ENCODE measurements at places on chromosomes 2 and 18.

- DNase-seq: no peak
These were observed 5.1 kb upstream of the PIEZO2 start for GRCh38 chr18:11154368-11154989.

- no peak for DNase-seq
These were observed 130.1 kb downstream of the SMAD7 start for GRCh38 chr18:48820483-48821250.

DNA sequence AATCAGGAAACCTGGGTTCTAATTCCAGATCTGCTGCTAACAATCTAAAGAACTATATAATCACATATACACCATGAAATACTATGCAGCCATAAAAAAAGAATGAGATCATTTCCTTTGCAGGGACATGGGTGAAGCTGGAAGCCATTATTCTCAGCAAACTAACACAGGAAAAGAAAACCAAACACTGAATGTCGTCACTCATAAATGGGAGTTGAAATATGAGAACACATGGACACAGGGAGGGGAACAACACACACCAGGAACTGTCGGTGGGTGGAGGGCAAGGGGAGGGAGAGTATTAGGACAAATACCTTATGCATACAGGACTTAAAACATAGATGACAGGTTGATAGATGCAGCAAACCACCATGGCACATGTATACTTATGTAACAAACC lies 33.2 kb downstream of the CDH2 start:
- no peak for DNase-seq

DNA sequence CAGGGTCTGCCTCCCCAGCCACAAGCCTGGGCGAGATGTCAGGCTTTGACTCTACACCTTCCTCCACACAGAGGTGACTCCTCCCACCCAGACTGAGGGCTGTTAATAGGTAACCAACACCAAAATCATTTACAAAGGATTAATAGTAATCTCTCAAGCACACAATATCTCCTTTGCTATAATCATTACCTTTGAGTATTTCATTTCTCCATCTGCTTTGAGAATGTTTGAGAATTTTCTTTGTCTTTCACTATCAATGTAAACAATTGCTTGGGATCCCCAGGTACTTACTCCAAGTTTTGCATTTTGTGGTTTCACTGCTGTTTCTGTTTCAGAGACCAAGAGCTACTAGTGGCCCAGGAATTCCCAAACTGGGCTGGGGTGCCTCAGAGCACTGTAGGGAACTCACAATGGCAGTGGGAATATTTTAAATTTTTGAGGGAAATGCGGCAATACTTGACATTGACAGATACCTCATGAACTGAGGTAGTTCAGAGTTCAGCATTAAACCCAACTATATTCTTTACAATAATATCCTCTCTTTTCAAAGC lies 166.4 kb upstream of the MGAT5 start:
- DNase-seq: no peak

DNA sequence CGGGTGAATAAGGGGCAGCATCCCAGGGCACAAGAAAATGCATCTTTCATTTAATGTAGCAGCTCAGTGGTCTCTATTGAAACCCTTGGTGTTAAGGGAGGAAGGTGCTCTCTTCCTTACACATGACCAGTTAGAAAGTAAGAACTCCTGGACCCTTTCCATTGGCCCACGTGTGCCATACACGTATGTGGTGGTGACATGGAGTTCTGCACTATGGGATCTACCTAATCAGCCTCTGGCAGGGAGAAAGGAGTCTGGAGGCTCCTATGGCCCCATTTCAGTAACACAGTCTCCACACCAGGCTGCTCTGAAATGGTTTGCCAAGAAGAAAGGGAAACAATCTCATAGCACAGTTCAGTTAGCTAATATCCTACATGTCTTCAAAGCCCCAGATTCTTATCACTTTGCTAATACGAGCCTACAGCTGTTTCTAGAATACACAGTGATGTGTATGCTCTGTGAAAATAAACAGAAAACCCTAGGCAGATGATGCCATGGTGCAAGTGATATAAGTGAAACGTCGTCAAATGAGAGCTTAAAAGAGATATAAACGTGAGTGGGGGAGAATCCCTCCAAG lies 7.0 kb downstream of the EFEMP1 start:
- DNase-seq: no peak

DNA sequence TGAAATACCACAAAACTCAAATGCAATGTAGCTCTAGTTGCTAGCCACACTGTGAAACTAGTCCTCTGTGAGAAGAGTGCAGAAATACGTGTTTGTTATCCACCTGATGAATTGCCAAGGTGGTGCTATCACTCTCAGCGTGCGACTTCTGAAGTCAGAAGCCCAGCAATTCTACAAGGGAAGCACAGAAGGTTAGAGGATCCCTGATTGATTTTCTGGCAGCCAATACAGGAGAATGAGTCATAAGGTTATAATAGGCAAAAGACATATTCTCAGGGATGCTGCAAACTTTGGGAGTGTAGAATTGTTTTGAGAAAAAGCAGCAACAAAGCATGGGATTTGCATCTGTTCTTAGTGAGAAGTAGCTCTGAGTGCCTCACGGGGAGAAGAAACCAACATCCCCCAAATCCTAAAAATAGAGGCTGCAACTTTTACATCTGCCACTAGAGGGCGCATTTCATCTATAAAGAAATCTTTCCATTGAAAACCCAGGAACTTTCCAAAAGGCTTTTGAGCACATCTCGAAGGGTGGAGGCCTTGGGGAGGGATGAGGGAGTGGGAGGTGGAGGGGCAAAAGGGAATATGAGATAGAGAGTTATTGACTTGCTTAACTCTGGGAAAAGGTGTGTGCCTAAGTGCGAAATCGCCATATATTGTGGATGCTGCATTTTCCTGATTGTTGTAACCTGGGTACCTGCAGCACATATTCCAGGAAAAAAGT lies 78.0 kb downstream of the TMEM182 start:
- peak; percentile 23 for DNase-seq

- no peak for DNase-seq
These were observed 153.8 kb upstream of the ACAA2 start for GRCh38 chr18:49967171-49967570.

DNA sequence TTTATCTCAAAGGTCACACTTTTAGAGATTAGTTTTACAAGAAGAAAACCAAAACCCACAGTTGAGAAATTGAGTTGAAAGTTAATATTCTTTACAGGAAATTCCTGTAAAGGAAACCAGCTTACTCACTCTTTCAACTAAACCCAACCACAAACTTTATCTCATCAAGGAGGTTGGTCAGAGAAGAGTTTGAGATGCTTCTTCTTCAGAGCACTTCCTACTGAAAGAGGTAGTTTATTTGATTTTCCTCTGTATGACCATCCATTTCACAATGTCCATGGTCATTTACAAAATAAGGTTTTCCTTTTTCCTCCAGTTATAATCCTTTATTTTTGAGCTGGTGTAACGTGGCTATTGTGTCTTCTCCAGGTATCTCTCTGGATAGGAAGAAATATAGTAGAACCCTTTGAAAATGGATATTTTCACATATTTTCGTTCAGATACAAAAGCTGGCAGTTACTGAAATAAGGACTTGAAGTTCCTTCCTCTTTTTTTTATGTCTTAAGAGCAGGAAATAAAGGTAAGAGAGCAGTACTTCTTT lies 4.5 kb upstream of the IL18RAP start:
- no peak for DNase-seq

DNA sequence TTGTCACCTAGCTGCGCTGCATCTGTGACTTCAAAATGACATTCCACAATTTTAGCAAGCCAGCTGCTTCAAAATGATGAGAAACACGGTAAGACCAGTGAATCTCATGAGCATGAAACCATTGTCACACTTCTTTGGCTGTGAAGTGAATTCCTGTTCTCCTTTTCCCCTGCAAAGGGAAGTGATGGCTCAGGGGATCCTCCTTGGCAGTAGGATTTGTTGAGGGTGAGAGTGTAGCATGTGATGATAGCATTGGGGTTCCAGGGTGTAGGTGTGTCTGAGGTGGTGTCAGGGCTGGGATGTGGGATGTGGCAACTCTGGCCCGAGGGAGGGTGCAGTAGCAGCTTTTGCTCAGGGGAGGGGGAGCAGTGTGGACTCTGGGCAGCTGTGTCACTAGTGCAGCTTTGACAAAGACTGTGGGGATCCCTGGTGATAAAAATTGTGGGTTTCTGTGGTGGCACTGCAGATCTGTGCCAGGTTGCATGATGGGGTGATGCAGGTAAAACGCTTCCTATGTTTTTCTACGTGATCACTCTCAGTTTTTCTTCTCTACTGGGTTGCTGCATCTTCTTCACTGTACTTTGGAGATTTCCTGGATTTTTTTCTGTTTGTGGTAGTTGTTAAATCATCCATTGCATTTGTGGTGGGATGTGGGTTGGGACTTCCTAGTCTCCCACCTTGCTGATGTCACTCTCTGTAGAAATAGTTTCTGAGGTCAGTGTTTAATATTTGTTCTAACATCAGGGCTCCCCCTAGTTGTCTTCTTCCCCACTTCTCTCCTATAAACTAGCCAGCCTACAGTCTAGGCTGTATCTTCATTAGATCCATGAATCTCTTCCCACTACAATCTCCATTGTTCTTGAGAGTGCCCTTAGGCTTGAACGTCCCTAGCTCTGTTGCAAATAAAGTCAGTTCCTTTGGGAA lies 107.0 kb downstream of the ACTR3 start:
- no peak for DNase-seq

GRCh38 chr2:217943446-217944321 lies 59.1 kb downstream of the TNS1 start:
- peak; percentile 90 for DNase-seq

DNA sequence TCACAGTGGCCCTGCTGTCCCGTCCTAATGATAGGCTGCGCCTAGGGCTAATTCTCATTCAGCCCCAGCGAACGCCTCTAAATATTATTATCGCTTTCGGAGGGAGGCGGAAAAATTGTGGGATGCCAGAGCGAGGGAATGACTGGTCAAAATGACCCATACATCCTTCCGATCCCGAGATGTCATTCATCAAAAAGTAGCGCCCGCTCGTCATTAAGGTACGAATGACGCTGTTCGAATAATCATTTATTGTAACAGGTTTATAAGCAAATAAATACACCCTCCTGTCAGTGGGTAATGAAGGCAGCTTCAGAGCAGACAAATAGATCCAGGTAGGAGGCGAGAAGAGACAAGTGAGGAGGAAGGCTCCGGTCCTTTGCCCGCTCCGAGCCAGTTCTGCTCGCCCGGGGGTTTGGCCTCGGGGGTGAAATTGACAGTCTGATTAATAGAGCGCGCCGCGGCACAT lies at the start of gene EVX2:
TSS of gene EVX2 (minus strand) at position 167 of the 466 bp plus-strand sequence. CDS start 186 bp downstream, outside the sequence.
- DNase-seq: no peak

DNA sequence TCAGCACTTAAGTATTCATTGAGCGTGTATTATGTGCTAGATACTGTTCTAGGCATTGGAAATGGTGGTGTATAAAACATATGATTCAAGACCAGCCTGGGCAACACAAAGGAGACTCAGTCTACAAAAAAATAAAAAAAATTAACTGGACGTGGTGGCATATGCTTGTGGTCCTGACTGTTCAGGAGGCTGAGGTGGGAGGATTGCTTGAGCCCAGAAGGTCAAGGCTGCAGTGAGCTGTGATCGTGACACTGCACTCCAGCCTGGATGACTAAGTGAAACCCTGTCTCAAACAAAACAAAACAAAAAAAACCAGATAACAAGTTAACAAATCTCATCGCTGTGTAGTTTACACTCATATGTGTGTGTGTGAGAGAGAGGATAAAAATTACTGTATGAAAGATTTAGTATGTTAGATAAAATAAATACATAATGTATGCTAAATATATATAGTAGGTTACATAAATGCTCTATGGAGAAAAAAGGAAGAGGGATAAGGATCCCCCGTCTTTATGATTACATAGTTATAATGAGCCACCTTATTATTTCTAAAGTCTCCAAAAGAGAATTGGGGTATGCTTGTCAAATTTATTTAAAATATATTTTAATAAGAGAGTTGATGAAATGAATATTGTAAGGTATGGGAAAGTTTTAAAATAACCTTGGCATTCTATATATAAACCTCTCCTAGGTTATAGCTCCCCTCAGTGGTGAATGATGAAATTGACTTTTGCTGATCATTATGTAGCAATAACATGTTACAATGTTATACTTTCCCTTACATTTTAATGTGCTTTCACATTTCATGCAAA lies 69.2 kb downstream of the EHBP1 start:
- DNase-seq: no peak

GRCh38 chr18:68298330-68298729 lies 416.6 kb downstream of the TMX3 start:
- no peak for DNase-seq

DNA sequence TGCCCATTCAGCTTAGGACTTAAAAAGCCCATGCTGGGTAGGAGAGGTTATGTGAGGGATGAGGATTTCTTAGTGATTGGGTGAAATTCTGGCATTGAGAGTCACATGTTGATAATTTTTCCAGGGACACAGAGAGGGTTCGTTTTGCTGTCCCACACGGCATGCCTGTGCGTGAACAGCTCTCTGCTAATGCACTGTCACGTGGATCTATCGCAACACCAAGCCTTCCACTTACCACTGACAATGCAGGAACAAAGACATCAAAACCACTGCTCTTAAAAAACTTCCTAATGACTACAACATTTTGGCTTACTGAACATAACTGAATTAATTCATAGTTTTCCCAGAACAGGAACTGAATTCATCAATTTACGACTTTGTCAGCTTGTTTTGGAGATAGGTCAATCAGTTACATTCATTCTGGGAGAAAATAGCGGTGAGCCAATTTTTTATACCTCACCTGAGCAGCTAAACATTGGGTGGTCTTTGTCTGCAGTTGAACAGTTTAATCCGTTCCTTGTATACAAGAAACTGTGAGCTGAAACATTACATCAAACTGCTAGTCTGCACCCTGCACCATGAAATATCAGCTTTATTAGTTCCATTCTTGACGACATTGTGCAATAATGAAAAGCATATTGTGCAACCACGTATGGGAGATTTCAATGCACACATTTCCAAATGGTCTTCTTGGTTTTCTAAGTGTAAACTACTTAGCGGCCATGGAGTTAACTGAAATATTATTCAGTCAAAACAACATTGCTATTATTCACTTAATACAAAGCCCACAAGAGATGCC lies 127.1 kb downstream of the LPIN1 start:
- no peak for DNase-seq

GRCh38 chr2:158586491-158586890 lies 129.7 kb downstream of the PKP4 start:
- no peak for DNase-seq

GRCh38 chr2:127657232-127657595 lies 11.3 kb downstream of the GPR17 start:
- DNase-seq: peak; percentile 17

DNA sequence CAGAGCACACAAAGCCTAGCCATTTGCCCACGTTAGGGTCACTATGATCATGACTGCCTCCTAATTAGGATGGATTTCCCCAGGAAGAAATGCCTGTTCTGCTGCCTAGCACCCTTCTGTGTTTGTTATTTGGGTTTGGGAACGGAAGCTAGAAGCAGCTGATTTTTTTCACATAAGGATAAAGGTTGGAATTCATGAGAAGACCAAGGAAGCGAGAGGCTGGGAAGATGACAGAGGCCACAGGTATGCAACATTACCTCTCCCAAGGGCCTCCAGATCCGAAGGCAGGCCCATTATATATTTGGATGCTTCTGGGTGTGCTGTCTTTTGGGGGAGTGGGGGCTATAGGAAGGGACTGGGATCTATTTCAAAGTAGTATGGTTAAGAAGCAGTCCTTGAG lies 204.7 kb downstream of the FBXO15 start:
- no peak for DNase-seq
